Activated CD4-positive, alpha-beta T cell treated with anti-CD3 and anti-CD28 coated beads for 48 hours (primary cell): ENCODE measurements at places on chromosomes 2 and 18.

GRCh38 chr2:19982268-19982667 is 7.6 kb downstream of the WDR35 start:
- no peak for DNase-seq

DNA sequence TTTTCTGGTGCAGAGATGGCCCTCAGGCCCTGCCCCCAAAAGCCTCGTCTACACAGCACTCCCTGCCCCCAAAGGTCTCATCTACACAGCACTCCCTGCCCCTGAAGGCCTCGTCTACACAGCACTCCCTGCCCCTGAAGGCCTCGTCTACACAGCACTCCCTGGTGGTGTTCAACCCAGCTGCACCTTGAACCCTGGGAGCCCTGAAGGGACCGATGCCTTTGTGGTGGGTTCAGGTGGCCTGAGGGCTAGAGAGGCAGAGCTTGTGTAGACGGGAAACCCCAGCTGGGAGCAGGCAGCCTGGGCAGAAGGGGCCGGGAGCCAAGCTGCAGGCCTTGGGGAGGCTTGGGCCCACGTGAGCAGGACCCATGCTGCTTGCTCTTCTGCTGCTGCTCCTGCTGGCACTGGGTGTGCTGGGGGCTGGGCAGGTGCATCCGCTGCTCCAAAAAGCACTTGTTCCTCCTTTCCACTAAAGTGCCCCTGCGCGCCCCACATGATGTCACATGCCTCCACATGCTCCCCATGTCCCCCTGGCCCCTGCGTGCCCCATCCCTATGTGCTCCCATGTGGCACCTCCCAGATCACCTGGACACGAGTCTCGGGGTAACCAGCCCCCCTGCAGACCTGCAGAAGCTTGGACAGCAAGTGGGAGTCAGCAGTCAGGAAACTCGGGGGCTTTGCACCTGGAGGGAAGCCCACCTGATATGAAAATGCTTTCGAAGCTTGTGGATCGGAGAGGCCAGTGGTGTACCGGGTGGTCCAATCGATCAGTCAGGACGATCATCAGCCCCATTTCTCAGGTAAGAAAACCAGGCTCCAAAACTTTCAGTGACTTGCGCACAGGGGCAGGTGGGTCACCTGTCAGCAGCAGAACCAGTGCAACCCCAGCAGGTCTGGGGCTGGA is 94.9 kb upstream of the CTDP1 start:
- DNase-seq = no peak

DNA sequence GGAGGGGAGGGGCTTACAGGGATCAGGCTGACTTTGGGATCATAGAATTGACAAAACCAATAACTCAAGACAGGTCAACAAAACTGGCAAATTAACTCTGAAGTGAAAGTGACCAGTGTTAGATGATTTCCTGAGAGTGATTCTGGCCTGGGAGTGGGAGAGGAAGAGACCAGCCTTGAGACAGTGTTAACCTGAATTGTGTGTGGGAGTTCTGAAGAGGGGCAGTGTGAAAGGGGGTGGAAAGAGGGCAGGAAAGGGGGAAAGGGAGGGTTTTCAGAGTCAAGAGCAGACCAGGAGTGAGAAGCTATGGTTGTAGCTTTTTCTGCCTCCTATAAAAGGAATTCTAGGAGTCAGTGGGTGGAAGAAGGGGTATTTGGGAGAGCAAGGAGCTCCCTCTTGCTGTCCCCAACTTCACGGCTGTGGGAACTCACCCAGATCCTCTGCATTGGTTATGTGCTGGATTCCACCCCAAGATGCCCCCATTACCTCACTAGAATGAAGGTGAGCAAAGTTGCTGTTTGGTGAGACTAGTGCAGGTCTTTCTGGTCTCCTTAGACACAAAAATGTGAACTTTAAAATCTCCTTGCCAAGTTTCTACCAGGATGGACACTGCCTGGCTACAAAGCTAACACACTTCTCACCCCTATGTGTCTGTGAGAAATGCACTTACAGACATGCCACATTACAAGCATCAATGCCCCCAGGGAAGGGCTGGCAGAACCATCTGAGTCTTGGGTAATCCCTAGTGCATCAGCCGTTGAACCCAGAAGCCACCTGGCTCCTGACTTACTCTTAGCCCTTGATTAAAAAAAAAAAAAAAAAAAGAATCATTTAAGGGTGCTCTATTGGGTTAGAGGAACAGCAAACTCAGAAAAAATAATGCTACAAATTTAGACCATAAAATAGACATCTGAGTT is 61.6 kb downstream of the BMP10 start:
- no peak for DNase-seq

DNA sequence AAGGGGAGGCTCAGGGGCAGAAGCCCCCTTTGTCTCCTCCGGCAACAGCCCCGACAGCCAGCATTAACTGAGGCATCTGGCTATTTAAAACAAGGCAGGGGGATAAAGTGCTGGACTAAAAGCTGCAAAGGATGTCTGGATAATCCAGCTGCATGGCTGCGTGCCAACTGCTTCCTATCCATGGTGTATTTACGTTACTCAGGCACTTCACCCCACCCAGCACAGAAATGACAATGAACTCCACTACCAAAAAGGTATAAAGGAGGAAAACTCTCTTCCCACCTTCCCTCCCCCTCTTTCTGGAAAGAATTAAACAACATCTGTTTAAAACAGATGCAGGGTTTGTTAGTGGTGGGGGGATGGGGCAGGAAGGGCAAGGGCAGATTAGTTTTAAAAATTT is 82.5 kb downstream of the SPRED2 start:
- DNase-seq = no peak

- DNase-seq = no peak
Measured at GRCh38 chr2:173394091-173394974, 39.7 kb downstream of the CDCA7 start.
